Stimulated activated naive CD4-positive, alpha-beta T cell treated with Interleukin-2 at 50 U/mL for 16 hours (primary cell): ENCODE measurements at places on chromosomes 3 and 15.

DNA sequence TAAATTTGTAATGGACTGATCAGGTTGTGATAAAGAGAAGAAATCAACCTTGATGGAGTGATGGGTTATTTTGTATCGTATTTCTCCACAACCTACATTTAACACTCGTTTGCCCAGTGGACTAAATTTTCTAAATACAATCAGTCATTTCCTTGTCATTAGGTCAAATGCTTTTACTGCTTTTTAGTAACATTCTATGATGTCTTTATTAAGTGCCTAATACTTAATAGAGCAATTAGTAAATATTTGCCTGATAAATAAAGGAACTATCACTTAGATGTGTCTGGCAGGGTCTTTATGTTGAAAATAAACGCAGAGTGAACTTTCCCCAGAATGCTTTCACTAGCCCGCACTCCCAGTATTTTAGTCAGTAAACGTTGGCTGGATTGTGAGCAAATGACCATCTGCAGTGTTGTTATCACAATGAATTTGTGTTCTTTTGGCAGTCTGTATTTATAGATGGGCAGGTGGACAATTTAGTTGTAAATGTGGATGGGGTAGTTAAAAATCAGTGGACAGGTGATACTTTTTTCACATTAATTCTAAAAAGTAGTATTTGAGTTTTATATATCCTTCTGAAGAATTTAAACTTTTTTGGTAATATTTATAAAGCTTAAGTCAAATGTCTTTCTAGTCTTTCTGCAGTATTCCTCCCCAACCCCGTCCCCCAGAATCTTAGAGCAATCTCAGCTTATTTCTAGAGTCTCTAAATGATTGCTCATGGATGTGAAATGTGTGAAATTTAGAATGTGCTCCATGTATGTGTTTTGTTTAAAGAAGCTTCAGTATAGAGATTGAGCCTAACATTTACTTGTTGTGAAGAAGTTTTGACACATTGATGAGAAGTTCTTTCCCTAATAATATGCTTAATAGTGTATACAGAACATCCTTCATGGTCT, 4.9 kb downstream of the USP3 start:
- DNase-seq: no peak

GRCh38 chr3:52099001-52099401, 42.6 kb upstream of the DUSP7 start:
- no peak for DNase-seq

DNA sequence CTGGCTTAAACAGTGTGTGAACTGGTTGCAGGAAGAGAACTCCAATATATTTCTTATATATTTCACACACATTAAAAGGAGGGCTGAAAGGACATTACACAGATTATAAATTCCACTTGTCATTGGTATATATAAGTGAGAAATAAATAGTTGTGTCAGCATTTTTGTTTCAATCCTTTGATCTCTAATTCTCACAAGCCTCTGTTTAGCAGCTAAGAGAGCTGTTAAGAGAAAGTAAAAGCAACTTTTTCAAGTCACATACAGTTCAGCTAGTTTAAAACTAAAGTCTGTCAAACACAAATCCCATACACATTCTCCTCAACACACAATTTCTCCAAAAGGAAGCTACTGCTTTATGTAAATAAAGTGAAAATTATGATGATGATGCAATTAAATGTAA, 70.5 kb upstream of the CCDC39 start:
- no peak for DNase-seq

DNA sequence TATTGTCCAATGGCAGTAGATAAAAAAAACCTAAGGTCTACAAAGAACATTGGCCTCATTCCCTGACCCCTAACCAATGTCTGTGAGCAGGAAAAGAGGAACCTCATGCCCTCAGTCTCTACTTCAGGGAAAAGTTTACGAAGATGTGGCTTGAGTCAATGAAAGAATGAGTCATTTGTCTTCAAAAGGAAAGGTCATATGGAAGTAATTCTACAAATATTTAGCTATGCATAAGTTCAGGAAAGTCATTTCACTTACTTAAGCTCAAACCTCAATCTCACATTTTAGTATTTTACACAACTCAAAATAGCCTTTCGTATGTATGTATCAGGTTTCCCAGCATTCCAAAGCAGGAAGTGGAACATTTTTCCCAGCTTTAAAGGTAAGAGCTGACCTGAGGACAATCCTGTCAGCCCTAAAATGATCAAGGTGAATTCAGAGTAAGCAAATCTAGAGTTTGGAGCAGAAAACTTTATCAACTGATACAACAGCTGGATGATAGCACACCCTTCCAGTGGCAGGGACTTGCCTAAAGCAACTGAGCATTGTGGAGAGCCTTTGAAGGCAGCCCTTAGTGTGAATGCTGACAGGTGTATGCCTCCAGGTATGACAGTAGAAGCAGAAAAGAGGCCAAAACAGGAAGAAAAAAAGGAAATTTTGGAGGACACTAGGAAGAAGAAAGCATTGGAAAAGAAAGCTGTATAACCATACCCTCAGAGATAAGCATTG, 53.9 kb upstream of the ACKR4 start:
- DNase-seq: no peak

DNA sequence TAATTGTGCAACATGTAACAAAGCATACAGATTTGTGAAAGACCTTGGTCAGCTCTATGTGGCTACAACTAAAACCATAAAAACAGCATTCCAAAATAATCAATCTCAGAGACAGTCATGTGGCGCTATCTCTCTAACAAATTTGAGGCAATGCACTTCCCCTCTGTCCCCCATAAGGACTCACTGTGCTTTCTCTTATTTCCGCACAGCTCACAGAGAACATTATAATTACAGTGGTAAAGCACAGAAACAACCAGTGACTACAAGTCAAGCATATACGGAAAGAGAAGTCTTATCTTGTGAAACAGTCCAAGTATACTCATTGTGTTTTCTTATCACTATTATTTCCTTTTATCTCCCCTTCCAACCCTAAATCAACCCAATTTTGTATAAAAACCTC, 64.3 kb downstream of the RYK start:
- no peak for DNase-seq

- DNase-seq: no peak
Observed at GRCh38 chr3:134483195-134483900, 2.4 kb downstream of the ANAPC13 start.

DNA sequence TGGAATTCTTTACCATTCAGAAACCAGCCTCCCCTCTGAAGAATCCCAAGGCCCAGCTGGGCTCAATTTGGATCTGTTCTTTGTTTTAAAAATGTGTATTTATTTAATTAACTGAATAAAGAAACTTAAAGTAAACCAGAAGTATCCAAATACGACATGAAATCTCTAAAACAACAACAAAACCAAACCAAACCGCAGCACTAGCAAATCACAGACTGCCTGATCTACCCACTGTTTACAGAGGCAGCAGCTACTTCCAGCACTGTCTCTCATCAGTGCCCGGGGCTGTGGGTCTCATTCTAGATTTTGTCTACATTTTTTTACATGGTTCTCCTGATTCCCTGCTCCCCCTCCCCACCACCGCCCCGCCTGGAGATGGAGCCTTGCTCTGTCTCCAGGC, 2.3 kb downstream of the FLNB start:
- DNase-seq: no peak

GRCh38 chr3:47628426-47628825, 49.8 kb upstream of the CSPG5 start:
- no peak for DNase-seq

GRCh38 chr3:21654662-21655061, 96.3 kb downstream of the ZNF385D start:
- no peak for DNase-seq

- DNase-seq: no peak
Observed at GRCh38 chr15:92920595-92921161, 20.6 kb downstream of the CHD2 start.

DNA sequence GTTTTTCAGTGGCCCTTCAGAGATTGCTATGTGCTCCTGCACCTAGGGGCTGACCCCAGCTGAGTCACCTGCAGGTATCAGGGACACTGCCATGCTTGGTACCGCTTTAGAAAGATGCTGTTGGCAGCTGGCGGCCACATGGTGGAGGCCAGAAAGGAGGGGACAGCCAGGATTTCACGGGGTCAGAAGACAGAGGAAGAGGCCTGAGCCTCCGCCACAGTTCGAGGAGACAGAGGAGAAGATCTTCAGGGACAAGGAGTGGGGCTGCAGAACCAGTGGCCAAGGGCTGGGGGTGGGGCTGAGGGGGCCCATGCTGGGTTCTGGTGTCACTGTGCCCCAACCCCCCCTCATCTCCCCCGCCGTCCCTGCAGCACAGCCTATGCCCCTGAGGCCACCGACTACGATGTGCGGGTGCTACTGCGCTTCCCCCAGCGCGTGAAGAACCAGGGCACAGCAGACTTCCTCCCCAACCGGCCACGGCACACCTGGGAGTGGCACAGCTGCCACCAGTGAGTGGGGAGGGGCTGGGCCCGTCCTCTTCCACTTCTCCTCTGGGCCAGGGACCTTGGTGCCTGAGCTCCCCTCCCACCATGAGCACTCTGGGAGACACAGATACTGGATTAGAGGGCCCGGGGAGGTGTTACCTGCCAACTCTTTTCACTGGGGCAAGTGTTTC, 19.9 kb downstream of the LOXL1 start:
- no peak for DNase-seq

DNA sequence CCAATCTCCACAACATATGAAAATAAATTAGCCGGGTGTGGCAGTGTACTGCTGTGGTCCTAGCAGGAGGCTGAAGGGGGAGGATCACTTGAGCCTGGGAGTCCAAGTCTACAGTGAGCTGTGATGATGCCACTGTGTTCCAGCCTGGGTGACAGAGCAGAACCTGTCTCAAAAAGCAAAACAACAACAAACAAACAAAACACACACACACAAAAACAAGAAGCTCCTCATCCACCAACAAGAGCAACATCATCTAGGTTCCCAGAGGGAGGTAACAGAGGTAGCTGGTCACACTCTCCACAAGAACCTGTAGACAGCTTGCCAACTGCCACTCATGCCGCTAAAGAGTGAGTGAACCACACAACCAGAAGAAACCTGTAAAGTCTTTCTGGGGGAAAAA, 34.8 kb downstream of the PTPN9 start:
- DNase-seq: no peak

GRCh38 chr3:35709691-35710090, 70.4 kb downstream of the ARPP21 start:
- DNase-seq: no peak

DNA sequence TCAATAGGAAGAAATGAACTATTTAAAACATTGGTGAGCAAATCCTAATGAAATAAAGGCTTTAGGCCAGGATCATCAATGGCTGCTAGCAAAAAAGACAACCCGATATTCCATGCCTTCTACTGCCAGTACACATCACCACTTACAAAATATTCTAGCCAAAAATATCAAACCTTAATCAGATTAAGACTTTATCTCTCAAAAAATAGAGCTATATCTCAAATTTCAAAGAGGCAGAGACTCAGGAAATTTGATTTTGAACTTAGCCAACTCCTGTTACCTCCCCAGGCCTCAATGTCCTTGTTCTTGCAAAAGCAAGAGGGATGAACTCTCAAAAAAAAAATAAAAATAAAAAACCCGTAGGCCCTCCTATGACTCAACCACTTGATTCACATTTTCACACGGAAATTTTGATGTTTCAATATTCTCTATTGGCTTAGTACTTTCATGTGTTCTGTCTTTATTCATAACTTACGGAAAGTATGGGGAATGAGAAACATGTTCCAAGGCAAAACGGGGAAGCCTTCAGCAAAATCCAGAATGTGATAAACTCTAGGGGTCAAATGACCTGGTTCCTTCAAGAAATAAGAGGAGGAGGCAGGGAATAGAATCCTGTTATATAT, 273.3 kb upstream of the ZPLD1 start:
- no peak for DNase-seq

DNA sequence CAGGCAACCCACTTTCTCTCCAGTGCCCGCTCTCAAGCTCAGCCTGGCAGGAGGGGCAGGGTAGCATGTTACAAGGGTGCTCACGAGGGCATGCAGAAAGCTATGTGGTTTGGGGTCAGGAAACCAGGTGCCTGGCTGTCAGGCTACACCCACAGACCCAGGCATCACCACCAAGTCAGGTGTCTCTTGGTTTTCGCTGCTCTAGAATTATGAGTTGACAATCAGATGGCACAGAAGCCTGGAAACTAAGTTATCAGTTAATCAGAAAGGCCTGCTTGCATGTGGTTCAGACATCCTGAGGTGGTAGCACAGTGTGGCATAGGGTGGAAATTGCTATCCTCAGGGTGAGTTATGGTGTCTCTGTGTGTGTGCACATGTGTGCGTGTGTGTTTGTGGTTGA, 16.2 kb upstream of the CCR9 start:
- peak; percentile 70 for DNase-seq

DNA sequence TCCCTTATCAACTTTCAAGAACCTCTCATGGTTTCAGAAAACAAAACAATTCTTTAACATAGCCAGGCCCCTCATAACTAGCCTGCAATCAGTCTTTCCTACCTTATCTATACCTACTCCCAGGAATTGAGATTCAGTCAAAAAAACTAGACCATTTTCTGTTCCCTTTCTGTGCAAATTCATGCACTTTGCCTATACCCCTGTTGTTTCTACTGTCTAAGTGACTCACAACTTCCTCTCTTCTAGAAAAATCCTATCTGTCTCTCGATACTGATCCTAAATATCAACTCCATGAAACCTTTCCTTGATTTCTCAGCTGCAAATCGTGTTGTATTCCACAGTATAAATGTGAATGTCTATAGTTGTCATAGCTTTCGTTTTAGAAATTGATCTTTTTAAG, 10.9 kb upstream of the IL1RAP start:
- DNase-seq: no peak

- no peak for DNase-seq
Observed at GRCh38 chr3:157136647-157137387, 23.1 kb downstream of the CCNL1 start.

DNA sequence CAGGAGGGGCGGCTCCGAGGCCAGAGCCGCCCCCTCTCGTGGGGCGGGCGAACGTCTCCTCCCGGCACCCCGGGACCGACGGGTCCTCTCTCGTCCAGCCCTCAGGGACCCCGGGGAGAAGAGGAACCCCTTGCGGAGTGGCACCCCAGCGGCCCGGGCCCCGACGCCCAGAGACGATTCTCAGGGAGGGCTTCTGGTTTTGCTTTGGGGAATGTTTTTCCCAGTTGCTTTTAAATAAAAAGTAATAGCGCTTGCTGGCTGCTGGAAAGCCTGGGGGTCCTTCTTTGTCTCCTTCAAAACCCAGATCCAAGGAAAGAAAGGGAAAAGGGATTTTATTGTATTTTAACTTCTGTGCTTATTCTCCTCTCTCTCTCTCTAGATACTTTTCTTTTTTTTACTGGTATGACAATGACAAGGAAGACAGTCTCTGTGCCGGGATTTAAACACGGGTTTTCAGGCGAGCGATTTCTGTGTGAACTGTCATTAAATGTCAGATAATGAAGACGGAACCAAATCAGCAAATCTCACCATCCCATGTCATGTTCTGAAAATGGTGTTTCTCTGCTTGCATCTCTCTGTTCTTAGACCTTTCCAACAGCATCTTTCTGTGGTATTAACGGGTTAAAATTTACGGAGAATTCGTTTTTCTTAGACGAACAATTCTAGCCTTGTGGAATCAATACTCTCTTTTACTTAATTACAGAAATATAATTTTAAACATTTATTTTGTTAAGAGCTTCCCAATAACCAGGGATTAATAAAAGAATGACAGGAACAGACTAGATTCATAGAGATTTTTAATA, 530 bp upstream of the PCOLCE2 start:
- no peak for DNase-seq
